GM13977 (cell line): ENCODE measurements at places on chromosomes 4 and X.
A peak's percentile ranks its signal among the peaks of the same experiment; 100 is the strongest.

- no peak for DNase-seq
Observed at GRCh38 chr4:19348746-19349145, 903.0 kb upstream of the SLIT2 start.

DNA sequence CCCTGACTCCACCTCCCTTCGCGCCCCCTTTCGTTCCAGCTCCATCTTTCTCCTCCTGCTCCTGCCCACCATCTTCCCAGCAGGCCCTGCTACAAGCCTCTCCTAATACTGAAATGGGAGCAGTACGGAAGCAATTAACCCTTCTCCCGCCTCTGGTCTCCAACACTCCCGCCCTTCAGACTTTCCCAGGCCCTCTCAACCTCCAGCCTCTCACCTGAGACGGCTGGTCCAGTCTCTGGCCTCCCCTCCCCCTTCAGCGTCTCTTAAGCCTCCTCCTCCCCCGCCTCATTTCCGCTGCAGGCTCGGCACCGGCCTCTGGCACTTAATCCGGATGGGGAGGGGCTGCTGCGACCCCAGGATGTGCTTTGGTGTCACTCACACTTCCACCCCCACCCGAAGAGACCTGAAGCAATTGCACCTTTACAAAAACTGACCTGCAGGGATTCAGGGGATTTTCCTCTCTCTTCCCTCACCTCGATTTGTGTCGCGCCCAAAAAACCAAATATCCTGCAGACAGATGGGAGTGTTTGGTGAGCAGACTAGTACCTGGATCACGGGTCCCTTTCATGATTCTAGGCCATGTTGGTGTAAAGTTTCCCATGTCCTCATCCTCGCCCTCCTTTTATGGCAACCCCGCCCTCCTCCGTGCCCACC, 657 bp downstream of the TCEAL8 start:
- DNase-seq = no peak

DNA sequence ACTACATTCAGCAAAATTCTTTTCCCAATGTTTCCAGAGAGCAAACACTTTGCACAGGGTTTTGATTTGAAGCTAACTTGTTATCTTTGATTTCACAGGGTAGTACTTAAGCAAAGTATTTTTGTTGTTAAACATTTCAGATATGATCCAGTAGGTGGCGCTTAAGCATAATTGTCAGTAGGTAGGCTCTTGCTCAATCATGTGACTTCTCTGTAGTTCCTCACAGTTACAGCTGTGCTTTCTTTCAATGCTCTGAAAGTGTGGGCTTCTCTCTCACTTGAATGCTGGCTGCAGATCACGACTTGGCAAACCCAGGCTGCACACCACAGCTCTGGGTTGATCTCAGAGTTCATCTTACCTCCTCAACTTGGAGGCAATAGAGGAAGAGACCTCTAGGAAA, 1016.5 kb downstream of the SH3BGRL start:
- peak; percentile 33 for DNase-seq

- DNase-seq = no peak
Observed at GRCh38 chr4:175970072-175970471, 95.6 kb upstream of the WDR17 start.

GRCh38 chr4:18756671-18757070, 735.1 kb upstream of the LCORL start:
- DNase-seq = no peak

GRCh38 chrX:39508300-39508692, 589.5 kb downstream of the BCOR start:
- peak; percentile 25 for DNase-seq

DNA sequence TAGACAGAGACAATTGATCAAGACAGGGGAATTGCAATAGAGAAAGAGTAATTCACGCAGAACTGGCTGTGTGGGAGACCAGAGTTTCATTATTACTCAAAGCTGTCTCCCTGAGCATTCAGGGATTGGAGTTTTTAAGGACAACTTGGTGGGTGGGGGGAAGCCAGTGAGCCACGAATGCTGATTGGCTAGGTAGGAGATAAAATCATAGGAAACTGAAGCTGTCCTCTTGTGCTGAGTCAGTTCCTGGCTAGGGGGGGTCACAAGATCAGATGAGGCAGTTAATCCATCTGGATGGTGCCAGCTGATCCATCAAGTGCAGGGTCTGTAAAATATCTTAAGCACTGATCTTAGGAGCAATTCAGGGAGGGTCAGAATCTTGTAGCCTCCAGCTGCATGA, 358.6 kb downstream of the GPM6A start:
- no peak for DNase-seq

DNA sequence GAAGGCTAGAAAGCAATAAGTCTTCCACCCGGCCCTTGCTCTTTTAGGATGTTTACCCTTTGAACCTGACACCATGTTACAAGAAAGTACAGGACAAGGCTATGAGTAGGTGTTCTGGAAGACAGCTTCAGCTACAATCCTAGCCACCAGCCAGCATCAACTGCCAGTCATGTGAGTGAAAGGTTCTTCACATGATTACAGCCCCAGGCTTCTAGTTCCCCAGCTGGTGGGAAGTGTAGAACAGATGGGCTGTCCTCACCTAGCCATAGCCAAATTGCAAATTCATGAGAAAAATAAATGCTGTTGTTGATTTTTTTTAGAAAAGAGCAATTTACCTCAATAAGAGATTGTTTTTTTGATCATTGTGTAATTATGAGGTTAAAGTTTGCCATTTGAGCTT, 60.8 kb downstream of the GRXCR1 start:
- no peak for DNase-seq

GRCh38 chr4:124948976-124949597, 236.6 kb upstream of the ANKRD50 start:
- no peak for DNase-seq

DNA sequence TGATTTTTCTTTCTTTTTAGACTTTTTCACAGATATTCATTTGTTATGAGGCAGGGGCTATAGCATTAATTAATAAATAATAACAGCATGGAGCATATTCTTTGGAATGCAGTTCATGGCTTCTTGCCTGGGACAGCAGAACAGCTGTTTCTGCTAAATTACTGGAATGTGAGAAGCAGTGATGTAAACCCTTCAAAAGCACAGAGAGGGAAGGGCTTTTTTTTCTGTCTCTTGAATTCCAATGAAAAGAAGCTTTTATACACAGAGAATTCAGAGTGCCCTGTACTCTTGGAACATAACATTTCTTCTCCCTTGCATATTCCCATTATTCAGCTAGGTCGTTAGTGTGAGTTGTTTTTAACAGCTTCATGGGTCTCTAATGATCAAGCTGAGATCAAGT, 28.5 kb upstream of the ANK2 start:
- DNase-seq = no peak

GRCh38 chrX:29012867-29013266, 425.6 kb downstream of the IL1RAPL1 start:
- no peak for DNase-seq

DNA sequence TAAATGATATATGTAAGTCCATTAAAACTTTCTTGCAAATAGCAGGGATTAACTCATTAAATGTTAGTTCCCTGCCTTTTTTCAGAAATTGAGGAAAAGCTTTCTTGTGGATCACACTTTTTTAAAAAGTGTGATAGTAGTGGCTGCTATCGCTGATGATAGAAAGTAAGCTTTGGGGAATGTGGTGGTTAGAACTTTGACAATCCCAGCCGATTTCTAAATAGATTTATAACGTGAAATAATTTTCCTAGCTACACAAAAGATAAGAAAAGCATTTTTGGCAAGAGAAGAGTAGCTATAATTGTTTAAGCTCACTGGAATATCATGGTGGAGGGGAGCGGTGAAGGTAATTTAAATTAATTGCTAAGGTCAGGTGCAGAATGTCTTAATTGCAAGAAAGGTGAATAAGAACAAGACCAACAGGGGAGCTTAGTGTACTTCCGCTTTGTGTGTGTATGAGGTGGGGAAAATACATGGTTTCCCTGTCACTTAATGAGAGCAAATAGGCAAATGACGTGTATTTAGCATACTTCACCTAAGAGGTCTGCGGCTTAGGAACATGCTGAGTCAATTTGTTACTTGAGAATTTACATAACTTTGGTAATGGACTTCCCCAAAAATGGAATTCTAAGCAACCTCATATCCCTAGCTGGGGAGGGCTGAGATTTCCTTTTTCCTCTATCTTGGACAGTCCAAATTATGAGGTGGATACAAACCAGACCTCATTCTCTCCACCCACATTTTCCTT, 11.7 kb upstream of the IL21 start:
- DNase-seq = peak; percentile 24

- DNase-seq = no peak
Observed at GRCh38 chr4:3083732-3084131, 9.3 kb downstream of the HTT start.

GRCh38 chr4:7381221-7381889, 53.4 kb downstream of the PSAPL1 start:
- no peak for DNase-seq

DNA sequence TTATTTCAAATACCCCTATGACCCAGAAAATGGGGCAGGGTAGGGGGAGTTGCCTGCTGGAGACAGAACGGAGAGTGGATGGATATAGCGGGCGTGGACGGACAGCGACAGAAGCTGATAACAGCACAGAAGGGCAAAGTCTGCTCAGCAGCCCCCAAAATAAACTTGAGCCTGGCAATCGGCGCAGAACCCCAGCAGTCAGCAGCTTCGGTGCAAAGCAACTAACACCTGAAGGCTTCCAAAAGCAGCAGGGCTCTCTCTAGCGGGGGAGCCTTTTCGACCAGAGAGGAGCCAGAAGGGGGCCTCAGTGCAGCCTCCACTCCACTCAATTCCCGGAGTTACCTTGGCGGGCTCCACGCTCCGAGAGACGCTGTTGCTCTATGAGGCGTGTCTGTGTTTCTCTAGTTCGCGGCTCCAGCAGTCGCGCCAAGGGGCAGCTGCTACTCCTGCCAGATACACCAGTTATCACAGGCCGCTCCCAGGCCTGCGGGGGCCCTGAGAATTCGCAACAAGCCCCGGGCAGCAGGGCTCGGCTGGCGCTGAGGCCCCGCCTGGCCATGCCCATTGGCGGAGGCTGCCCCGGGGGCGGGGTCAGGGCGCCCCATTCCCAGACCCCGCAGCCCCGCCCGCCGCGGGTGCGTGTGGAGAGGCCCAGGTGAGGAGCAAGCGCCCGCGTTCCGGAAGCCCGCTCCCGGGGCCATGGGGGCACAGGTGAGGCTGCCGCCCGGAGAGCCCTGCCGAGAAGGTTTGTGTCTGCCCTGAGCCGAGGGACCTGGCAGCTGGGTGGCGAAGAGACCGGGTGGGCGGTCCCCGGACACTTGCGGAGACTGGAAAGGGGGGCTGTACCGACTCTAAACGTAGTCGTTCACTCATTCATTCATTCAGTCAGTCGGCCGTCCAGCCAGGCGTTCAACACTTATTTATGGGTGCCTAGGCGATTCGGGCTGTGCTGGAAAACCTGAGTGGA, at the start of the genes CNGA1 and NIPAL1:
Gene CNGA1 (minus strand): TSS at position 541 of the 967 bp plus-strand sequence. CDS start 63,992 bp downstream, outside the sequence.
Gene NIPAL1 (plus strand): TSS at position 632 of the 967 bp plus-strand sequence. CDS start 68 bp downstream, at position 700.
- DNase-seq = peak; percentile 87

DNA sequence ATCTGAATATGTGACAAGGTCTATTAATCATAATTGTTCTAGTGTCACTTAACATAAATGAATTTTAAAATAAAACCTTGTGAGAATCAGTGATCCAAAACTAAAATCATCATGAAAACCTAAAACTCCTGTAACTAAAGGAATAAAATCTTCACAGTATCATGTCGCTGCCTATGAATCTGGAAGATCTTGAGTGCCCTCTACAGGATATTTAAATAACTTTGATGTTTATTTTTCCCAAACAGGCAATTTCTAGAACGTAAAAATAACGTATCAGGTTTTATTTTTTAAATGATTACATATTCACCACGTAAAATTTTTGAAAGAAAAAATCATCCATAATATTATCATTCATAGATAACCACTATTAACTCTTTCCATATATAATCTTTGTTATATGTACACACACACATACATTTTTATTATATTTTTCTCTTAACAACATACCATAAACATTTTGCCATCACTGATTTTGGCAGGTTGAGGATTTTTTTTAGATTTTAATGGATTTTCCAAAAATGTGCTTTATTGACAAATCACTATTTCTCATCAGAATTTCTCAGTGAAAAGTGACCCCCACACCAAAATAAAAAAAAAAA, 79.6 kb downstream of the COMMD8 start:
- peak; percentile 40 for DNase-seq

DNA sequence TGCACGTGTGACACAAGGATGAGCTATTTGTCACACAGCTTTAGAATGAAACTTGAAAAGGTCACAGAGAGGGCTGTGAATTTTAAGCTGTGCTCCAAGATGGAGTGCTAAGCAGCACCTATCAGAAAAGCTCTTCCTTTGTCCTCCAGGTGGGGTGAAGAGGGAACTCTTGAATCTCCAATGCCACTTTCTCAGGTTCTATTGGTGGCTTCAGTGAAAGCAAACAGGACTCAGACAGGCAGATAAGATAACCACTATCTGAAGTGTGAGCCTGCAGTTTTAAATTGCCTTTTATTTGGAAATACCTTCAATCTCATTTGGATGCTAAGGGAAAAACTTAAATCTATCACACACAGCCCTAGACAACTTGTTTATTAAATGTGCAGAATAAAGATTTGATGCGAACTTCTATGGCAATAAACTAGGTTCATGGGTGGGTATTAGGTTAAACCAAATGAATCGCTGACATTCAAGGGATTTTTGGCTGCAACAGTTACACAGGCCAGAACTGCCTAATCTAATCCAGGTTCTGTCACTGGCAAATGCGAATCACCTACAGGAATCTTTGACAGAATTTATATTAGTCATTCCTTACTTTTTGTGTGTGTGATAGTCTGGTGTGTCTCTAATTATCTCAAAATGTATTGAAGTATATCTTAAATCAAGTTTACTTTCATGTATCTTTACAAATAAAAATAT, 13.6 kb upstream of the PDGFRA start:
- no peak for DNase-seq

- DNase-seq = no peak
Observed at GRCh38 chr4:150156543-150156942, 78.3 kb downstream of the DCLK2 start.

DNA sequence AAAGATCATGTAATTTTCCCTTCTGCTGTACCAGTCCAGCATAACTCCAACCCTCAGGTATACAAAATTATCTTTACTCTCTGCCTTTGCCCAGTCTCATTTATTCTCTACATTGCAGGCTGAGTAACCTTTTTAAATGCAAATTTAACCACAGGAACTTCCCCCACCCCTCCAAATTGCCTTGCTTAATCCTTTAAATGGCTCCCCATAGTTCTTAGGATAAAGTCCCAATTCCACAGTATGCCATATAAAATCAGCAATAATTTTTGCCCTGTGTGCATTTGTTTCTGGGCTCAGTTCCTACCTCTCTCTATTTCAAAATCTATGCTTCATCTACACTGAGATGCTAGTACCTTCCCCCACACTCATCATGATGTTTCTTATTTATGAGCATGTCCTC, 879.7 kb downstream of the RPA4 start:
- DNase-seq = no peak

DNA sequence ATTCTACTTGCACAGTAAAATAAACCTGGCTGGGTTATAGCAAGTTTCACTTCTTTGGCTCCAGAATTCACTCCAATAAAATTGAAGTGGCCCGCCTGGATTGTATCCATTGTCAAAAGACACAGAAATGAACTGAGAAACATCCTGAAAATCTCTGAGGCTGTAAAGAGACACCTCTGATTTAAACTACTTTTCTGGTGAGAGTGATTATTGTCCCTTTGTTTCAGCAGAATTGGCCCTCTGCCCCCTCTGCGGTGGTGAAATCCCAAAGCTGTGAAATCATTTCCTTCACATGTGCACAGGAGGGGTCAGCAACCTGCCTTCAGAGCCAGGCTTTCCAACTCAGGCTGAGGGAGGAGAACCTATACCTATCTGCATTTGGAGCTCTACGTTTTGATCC, 23.0 kb downstream of the GAB3 start:
- DNase-seq = no peak
